ENCODE measurements at places on chromosomes 11 and 22.

DNA sequence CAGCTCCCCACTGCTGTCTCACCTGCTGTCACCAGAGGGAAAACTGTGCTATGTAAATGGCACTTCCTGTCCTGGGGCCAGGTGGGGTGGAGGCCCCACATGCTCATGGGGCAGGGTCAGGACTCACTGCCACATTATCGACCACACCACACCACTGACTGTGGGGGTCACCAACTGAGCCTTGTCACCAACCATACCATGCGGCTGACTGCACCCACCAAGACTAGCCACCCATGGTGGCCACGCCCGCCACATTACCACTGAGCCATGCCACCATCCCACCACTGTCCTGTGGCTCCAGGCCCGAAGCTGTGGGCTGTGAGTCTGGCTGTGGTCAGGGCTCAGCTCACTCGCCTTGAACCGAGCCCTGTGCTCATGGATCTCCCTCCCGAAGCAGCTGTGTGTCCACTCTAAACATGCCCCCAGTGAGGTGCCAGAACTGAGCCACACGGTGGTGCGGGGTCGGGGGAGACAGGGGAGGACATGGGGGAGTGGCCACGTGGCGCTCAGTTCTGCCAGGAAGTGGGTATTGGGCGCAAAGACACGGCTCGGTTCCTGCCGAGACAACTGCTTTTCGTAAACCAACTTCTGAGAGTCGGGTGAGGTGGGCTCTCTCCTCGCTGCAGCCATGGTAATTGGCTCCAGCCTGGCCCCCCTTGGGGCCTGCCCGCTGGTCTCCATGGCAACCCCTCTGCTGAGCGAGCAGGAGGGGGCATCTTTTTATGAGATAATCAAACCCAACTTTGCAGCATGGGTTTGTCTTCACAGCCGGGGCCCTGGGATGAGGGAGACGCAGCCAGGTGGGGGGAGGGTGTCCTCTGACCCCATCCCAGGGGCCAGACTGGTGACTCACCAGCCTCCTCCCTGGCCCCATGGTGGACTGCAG, 23.2 kb downstream of the RTN4R start:
- no peak for DNase-seq

- no peak for DNase-seq
Measured at GRCh38 chr11:32479291-32479690, 44.0 kb upstream of the WT1 start.

DNA sequence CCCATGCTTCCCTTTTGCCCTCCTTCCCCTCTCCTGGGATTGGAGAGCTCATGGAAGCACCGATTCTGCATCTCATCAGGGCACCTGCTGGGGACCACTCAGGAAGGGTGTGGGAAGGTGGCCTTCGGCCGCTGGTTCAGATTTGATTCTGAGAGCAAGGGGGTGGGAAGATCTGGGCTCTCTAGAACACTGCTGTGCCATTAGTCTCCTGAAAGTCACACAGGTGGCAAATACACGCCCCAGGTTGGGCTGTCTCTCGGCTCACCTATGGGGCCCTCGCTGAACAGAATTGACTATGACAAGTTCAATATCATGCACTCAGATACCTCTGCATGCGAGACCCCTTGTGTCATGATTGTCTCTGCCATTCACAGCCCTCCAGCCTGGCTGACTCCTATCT, 12.8 kb upstream of the APOBEC3A start:
- DNase-seq, result no peak

DNA sequence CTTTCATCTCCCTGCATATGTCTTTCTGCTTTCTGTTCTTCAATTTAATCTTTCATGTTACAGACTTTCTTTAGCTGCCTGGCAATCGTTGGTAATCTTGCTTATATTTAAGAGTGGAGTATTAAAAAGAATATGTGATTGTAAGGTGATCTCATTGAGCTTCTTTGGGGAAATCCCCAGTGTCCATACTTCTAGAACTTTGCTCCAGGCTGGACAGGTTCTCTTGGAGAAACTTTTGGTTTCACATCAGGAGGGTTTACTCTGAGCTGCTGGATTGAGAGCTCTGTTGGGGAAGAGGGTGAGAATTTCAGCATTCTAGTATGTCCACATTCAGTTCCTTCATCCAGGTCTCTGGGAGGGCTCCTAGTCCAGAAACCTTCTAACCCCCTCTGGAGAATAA, 16.1 kb downstream of the LRRC75B start:
- DNase-seq, result no peak

DNA sequence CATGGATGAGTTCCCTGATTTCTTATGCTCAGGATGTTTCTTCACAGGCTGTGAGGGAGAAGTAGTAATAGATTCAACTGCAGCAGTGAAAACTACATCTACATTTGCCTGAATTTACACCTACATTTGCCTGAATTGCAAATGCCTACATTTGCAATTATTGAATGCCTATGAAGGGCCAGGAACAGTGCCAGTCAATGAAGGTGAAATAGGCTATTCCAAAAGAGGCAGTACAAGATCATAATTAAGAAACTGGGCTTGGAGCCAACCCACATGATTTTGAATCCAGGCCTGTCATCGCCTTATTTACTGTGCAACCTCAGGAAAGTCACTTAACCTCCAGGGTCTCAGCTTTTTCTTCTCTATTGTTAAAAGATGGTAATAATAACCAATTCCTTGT, 1353.3 kb downstream of the FAM181B start:
- no peak for DNase-seq

DNA sequence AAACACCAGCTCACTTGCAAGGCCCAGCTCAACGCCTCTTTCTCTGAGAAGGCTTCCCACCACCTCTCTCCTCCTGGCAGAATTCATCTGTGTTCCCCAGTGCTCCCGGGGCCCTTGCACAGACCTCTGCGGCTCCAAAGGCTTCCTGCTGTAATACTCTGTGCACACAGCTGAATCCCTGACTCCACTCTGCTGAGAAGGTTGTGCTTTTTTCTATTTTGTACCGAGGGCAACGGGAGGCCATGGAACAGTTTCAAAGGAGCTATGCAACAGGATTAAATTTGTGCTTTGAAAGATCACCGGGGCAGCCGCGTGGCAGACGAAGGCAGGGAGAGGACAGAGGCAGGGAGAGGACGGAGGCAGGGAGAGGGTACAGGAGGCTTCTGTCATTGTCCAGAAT, 49.2 kb upstream of the SYT7 start:
- DNase-seq, result no peak

DNA sequence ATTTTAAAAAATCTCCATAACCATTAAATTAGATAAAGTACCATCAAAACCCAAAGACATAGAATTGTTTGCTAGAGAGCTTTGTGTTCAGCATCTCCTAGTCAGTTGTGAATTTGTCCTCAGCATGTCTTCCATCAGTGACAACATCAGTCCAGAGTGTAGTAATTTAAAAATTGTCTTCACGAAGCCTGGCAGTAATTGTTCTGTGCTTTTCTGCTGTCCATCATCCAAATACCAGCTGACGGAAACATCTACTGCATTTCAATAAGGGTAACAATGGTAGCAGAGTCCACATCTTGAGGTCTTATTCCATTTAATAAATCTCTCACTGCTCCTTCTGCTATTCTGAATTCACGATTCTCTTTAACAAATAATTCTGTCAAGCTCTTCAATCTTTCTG, 121.5 kb downstream of the ATXN10 start:
- no peak for DNase-seq

DNA sequence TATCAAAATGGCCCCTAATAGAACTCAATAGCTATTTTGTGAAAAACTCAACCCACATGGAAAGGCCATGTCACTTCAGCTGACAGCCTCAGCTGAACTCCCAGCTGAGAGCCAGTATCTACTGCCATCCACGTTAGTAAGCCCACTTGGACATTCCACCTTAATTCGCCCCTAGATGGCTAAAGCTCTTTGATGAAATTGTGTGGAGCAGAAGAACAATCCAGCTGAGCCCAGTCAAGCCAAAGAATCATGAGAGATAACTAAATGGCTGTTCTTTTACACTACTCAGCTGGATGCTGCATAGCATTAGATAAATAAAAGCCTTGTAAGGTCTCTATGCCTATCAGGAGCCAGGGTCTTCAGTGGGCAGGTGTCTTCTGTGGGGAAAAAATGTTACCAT, 396.8 kb downstream of the AASDHPPT start:
- no peak for DNase-seq

DNA sequence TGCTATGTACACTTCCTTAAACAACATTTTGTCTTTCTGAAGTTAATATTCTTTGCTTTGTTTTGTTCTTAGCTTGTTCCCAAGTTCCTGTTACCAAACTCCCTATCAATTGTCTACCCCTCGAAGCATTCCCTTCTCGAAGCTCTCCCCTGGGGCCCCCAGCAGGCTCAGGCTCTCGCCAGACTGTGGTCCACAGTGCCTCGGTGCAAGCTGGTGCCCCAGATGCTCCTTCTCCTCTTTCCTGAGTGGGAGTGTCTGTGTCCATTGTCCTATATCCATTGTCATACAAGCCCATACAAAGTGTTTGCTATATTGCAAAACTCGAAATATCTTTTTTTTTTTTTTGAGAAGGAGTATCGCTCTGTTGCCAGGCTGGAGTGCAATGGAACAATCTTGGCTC, 51.7 kb upstream of the RTL6 start:
- DNase-seq, result no peak

DNA sequence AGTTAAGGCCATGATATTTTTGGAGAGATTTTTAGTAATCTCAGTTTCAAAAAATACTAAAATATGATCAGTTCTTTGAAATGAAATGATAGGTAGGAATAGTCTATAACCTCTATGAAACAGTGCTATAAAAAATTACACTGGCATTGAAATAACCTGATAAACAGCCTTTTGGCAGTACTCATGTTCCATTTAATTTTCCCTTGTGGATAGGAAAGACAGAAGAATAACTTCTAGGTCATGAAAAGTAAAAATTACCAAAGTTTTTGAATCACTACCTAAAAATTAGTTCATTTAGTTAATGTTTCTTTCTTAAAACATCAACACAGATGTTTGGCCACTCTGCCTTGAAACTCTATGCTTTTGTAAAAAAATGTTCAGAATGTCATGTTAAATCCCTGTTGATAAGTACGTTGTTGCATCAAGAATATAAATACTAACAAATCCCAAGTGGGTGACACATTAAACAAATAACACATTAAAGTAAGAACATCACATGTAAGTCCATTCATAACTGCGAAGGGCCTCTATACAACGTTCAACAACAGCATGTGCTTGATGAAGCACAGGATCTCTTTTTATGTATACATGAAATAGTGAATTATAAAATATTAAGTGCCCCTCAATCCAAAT, 290.2 kb downstream of the SWAP70 start:
- peak; percentile 46 for DNase-seq

DNA sequence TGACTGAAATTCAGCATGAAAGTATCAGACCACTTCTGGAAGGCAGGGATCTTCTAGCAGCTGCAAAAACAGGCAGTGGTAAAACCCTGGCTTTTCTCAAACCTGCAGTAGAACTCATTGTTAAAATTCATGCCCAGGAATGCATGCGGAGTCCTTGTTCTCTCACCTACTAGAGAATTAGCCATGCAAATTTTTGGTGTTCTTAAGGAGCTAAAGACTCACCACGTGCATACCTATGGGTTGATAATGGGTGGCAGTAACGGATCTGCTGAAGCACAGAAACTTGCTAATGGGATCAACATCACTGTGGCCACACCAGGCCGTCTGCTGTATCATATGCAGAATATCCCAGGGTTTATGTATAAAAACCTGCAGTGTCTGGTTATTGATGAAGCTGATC, 19.1 kb downstream of the ZBTB44 start:
- DNase-seq, result no peak

- DNase-seq, result no peak
Measured at GRCh38 chr11:128968916-128969315, 26.2 kb upstream of the TP53AIP1 start.

DNA sequence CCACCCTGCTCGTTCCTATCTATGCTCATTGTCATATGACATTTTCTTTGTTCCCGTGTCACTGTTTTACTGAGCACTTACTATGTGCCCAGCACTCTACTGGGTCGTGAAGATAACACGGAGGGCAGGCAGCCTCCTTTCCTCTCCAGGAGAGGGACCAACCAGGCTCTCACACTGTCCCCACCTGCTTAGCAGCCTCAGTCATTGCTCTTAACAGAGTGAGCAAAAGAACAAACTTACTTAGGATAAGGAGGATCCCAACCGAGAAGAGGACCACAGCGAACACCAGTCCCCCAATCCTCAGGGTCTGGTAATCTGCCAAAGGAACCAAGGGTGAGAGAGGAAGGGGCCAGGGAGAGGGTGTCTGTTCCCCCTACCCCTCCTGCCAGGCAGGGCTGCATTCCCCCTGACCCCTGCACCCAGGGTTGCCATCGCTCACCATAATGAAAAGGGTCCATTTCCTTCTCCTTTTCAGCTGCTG, 17.0 kb upstream of the FXYD2 start:
- DNase-seq, result no peak

- no peak for DNase-seq
Measured at GRCh38 chr22:46586531-46587011, 33.6 kb upstream of the GRAMD4 start.

- no peak for DNase-seq
Measured at GRCh38 chr11:122617297-122617696, 38.2 kb upstream of the UBASH3B start.

- DNase-seq, result no peak
Measured at GRCh38 chr11:114074546-114075343, 15.2 kb downstream of the ZBTB16 start.

DNA sequence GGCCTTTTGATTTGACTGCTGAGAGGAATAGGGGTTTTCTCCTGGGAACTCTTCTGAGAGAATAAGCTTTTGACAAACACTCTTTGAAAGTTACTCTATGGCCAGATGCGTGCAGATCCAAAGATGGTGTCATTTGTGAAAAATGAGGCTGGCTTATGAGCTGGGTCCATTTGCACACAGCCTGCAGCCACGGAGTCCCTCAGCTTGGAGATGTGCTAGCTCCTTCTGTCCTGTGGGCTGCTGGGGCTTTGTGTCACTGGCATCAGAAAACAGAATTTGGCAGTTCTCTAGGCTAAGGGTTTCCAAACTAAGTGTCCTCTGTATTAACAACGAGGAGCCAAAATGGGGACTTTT, 702.4 kb downstream of the NTM start:
- DNase-seq, result peak; percentile 85

- DNase-seq, result peak; percentile 76
Measured at GRCh38 chr11:110148775-110149744, 55.9 kb downstream of the ZC3H12C start.

DNA sequence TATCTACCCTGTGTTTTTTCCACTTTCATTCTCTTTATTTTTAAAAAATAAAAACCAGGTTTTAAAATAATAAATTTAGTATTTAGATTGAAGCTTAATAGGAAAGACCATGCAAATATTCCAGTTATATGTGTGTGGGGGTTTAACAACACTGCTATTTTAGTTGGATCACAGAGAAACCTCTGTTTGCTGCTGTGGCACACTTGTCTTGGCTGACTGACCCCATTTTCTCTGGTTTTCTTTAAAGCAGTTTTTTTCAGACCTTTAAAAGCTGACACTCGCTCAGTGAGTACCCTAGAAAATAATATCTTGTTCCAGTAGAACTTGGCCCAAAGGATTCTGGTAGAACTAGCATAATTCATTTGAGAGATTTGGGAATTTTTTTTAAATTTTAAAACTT, 31.6 kb downstream of the ACER3 start:
- DNase-seq, result no peak
